HFFc6 (cell line): ENCODE measurements at places on chromosomes 11 and 22. TPM values are rescaled to one million over a fixed set of nuclear protein-coding genes. Genes with fewer than 3 reads are reported as not detected.

Gene OTOG
- not detected in 2 replicates for total RNA-seq

GRCh38 chr22:32752326-32752725, 49.2 kb upstream of the TIMP3 start:
- no peaks in the 10 kb centered on the region; the same call in none of the 2 replicates for H3K27me3 ChIP-seq
- H3K27ac ChIP-seq = no peak overlapping the region
- H3K36me3 ChIP-seq = no peaks in the 10 kb centered on the region
- H3K4me3 ChIP-seq = no peak overlapping the region
- peak; percentile 8 for DNase-seq
- H3K4me1 ChIP-seq = peaks cover 18% of the 10 kb centered on the region

- DNase-seq = no peak
- no peak overlapping the region for H3K4me3 ChIP-seq
- H3K36me3 ChIP-seq = no peaks in the 10 kb centered on the region
- peak overlapping the region; percentile 8 for H3K27ac ChIP-seq
Observed at GRCh38 chr11:111975076-111975806, 38.1 kb downstream of the DIXDC1 start.

- peak; percentile 36 for DNase-seq
- H3K27me3 ChIP-seq = peaks cover 23% of the 10 kb centered on the region
- H3K27ac ChIP-seq = no peak overlapping the region
- no peaks in the 10 kb centered on the region for H3K36me3 ChIP-seq
- H3K4me1 ChIP-seq = peaks cover 20% of the 10 kb centered on the region
- no peak overlapping the region for H3K4me3 ChIP-seq
Observed at GRCh38 chr22:30485362-30485988, 13.7 kb upstream of the SEC14L3 start.

GRCh38 chr22:45639747-45640102, 31.9 kb upstream of the ATXN10 start:
- peaks cover 5% of the 10 kb centered on the region for H3K27me3 ChIP-seq
- H3K27ac ChIP-seq = no peak overlapping the region
- H3K4me1 ChIP-seq = peaks cover 28% of the 10 kb centered on the region
- no peak for DNase-seq
- no peak overlapping the region for H3K4me3 ChIP-seq
- no peaks in the 10 kb centered on the region for H3K36me3 ChIP-seq

DNA sequence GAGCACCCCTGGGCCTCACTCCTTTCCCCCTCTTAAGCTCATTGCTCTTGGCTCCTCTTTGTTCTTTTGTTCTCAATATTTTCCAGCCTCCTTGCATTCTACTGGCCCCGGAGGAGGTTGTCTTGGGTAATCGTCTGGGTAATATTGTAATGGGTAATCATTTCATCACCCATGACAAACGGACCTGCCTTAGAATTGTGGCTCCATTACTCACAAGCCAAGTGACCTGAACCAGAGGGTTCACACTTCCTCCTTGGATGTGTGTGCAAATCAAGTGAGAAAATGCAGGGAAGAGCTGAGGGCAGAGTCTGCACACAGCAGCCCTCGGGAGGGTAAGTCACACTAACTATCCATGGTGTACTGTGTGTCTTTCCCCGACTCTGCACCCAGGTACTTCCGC, 305.0 kb downstream of the BUD13 start:
- no peaks in the 10 kb centered on the region; the same call in none of the 2 replicates for H3K27me3 ChIP-seq
- no peak overlapping the region for H3K27ac ChIP-seq
- H3K4me3 ChIP-seq = no peak overlapping the region
- no peaks in the 10 kb centered on the region; the same call in 1 of the 2 replicates for H3K4me1 ChIP-seq

GRCh38 chr11:122513328-122513727, 142.2 kb upstream of the UBASH3B start:
- H3K36me3 ChIP-seq = no peaks in the 10 kb centered on the region
- no peak overlapping the region for H3K27ac ChIP-seq
- H3K4me1 ChIP-seq = no peaks in the 10 kb centered on the region
- H3K27me3 ChIP-seq = no peaks in the 10 kb centered on the region; the same call in none of the 2 replicates
- DNase-seq = no peak
- H3K4me3 ChIP-seq = no peak overlapping the region
